ENCODE measurements at places on chromosomes 12 and 14. TPM values are rescaled to one million over a fixed set of nuclear protein-coding genes. Genes with fewer than 3 reads are reported as not detected.

FIGNL2 gene
- 0.76 TPM for polyA plus RNA-seq

TMCC3 gene
- polyA plus RNA-seq, result 24.3 TPM

CCND2 gene
- polyA plus RNA-seq, result 108 TPM

PWP1 gene
- polyA plus RNA-seq, result 36.9 TPM

ACRBP gene
- 4.0 TPM for polyA plus RNA-seq

WNT1 gene
- polyA plus RNA-seq, result not detected

COL2A1 gene
- polyA plus RNA-seq, result 9.0 TPM

CELA1 gene
- not detected for polyA plus RNA-seq

DNA sequence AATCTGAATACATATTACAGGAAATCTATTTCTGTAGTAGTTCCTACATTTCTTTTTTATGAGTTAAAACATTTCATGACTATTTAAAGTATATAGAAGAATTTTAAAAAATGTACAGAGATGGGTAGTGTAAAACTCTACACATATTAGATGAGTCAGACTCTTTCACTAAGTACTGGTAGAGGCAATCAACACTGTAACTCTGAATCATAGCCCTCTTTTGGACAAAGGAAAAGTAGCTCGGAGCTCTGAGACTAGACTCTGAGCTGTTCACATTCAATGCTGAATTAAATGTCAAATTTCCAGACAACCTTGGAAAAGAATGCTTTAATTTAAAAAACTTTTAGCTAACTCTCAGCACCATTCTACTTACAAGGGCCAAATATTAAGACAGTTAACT lies 3.4 kb downstream of the PTCSC3 start:
- H3K4me3 ChIP-seq, result no peak overlapping the region
- no peak for DNase-seq
- H3K36me3 ChIP-seq, result no peaks in the 10 kb centered on the region
- no peaks in the 10 kb centered on the region for H3K4me1 ChIP-seq
- H3K27ac ChIP-seq, result no peak overlapping the region

DNA sequence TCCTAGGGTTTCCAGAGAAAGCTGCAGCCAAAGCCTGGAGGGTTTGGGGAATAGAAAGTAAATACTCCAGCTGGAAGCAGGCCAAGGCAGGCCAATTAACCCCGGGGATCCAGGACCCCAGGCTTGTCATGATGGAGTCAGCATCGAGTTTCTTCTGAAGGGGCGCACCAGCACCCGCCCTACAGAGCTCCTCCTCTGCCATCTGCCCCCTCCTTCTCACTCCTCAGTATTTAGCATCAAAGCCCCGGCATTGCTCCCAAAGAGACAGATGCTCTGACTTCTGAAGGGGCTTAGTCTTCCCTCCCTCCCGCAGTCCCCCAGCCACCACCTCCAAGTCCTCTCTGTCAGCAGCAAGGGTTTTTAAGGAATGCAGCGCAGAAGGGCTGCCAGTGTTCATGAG lies 285.1 kb upstream of the NOS1 start:
- DNase-seq, result no peak
- no peak overlapping the region for H3K27ac ChIP-seq
- H3K4me3 ChIP-seq, result no peak overlapping the region
- peaks cover 4% of the 10 kb centered on the region for H3K27me3 ChIP-seq

DNA sequence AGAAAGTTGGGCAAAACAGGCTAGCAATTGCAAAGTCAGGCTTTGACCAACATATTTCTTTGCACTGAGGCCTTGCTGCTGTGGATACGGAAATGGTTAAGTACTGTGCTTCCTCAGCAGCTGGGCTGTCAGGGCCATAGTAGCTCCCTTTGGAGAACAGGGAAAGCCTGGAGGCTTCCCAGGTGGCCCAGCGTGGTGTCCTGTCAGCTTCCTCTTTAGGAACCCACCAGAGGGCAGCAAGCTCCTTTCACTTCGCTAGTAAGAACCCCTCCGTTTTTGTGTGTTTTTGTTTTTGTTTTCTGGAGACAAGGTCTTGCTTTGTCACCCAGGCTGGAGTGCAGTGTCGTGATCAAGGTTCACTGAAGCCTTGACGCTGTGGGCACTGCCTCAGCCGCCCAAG lies 1.7 kb upstream of the CFAP251 start:
- H3K4me1 ChIP-seq, result peaks cover 2% of the 10 kb centered on the region
- H3K36me3 ChIP-seq, result peaks cover 35% of the 10 kb centered on the region
- no peak overlapping the region for H3K27ac ChIP-seq

DNA sequence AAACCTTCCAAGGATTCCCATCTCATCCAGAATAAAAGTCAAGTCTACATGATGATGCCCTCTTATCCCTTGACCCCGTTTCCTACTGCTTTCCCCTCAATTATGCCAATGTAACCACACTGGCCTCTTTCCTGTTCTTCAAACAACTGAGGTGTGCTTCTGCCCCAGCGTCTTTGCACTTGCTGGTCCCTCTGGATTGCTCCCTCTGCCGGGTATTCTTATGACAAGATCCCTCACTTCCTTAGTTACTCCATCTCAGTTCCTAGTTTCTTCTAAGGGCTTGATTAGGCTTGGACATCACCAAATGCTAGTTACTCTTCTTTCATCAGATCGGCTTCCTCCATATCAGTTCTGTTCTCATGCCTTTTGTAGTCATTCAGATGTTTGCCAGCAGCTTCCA lies 32.7 kb upstream of the PELI2 start:
- no peak overlapping the region for H3K27ac ChIP-seq
- peaks cover 11% of the 10 kb centered on the region for H3K4me1 ChIP-seq
- no peak overlapping the region for H3K4me3 ChIP-seq
- no peak for DNase-seq

DNA sequence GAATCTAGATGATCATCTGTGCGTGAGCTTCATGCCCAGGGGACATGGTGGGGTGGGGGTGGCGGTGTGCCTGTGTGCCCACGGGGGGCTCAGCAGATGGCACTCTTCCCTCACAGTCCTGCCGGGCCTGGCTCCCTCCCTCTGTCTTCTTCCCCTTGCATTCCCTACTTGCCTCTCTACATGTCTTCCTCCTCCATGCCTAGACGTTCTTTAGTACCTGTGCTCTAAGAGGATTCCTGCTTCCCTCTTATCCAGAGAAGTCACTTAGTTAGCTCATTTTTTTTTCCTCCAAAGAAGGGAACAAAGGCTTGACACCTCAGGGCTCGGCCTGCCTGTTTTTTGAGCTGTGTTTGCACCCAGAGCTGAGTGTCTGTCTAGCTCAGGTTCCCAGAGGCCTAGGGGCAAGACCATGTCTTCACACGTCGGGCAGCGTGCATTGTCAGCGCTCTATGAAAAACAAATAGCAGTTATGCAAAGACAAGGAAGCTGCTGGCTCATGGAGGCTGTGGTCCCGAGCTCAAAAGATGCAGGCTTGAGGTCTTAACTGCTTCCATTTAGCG lies 48.8 kb downstream of the NINJ2 start:
- H3K4me3 ChIP-seq, result no peak overlapping the region
- no peak for DNase-seq
- H3K27me3 ChIP-seq, result no peaks in the 10 kb centered on the region
- H3K4me1 ChIP-seq, result no peaks in the 10 kb centered on the region

GRCh38 chr12:101759396-101760047 lies 20.3 kb upstream of the SYCP3 start:
- no peak overlapping the region for H3K4me3 ChIP-seq
- no peak for DNase-seq
- no peaks in the 10 kb centered on the region for H3K4me1 ChIP-seq
- H3K36me3 ChIP-seq, result peaks cover 13% of the 10 kb centered on the region

GRCh38 chr12:53258541-53259539 lies 9.3 kb upstream of the ESPL1 start:
- H3K4me3 ChIP-seq, result no peak overlapping the region
- peaks cover 11% of the 10 kb centered on the region for H3K36me3 ChIP-seq
- H3K4me1 ChIP-seq, result no peaks in the 10 kb centered on the region
- no peak overlapping the region for H3K27ac ChIP-seq
- DNase-seq, result no peak

DNA sequence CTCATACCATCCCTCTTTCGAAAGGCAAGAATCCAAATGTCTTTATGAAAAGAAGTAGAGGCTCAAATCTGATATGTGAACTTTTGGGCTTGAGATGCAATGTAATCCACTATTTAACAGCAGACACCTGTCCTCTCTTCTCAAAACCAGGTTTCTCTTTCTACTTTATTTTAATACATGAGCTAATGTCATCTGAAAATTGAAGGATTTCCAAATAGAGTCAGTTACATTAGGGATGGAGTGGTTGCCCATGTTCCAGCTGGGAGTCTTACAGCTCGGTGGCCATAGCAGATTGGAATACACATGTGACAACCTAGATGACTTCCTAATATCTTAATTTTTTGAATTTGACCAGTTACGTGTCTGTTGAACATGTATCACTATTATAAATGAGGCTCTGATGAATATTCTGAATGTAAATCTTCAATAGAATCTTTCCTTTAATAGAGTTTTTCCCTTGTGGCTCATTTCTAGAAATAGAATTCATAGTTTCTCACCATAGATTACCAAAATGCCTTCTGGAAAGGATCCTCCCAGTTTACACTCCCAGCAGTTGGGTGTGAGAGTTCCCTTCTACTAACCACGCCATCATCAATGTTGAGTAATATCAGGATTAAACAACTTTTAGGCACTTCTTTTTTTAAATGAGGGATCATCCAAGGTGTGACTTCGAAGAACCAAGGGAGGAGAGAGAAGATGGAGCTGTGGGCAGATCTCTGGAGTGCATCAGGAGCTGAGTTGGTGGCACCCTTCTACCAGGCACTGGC lies 49.2 kb downstream of the GPR135 start:
- no peaks in the 10 kb centered on the region for H3K27me3 ChIP-seq
- H3K27ac ChIP-seq, result no peak overlapping the region
- H3K36me3 ChIP-seq, result no peaks in the 10 kb centered on the region
- DNase-seq, result no peak

- DNase-seq, result no peak
- H3K27ac ChIP-seq, result no peak overlapping the region
- no peaks in the 10 kb centered on the region for H3K4me1 ChIP-seq
- H3K4me3 ChIP-seq, result no peak overlapping the region
- no peaks in the 10 kb centered on the region for H3K27me3 ChIP-seq
These were observed 344.9 kb downstream of the DPF3 start for GRCh38 chr14:72549026-72549425.

GRCh38 chr12:23559268-23559753 lies 390.2 kb downstream of the SOX5 start:
- no peak for DNase-seq
- H3K27ac ChIP-seq, result no peak overlapping the region
- H3K4me1 ChIP-seq, result no peaks in the 10 kb centered on the region
- H3K36me3 ChIP-seq, result no peaks in the 10 kb centered on the region

GRCh38 chr12:130816097-130816496 lies 23.0 kb downstream of the STX2 start:
- no peak overlapping the region for H3K27ac ChIP-seq
- no peak for DNase-seq
- H3K4me3 ChIP-seq, result no peak overlapping the region
- H3K36me3 ChIP-seq, result peaks cover 10% of the 10 kb centered on the region
- peaks cover 7% of the 10 kb centered on the region for H3K4me1 ChIP-seq

All from large intestine (tissue), 12 donors.